ENCODE measurements at places on chromosomes 5 and 9.

DNA sequence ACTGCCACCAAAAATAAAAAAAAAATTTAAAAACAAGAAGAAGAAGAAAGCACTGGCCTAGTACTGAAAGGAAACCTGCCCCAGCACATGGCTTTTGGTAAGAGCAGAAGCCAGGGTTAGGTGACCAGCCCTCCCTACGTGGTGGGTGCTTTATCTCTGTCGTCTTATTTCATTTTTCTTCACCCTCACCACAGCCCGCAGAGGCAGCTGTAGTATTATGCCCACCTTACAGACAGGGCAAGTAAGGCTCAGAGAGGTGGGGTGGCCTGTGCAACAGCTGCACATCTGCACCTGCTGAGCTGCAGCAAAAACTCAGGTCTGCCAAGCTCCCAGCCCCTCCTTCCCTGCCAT, 140.8 kb upstream of the LMX1B start:
- DNase-seq = no peak

DNA sequence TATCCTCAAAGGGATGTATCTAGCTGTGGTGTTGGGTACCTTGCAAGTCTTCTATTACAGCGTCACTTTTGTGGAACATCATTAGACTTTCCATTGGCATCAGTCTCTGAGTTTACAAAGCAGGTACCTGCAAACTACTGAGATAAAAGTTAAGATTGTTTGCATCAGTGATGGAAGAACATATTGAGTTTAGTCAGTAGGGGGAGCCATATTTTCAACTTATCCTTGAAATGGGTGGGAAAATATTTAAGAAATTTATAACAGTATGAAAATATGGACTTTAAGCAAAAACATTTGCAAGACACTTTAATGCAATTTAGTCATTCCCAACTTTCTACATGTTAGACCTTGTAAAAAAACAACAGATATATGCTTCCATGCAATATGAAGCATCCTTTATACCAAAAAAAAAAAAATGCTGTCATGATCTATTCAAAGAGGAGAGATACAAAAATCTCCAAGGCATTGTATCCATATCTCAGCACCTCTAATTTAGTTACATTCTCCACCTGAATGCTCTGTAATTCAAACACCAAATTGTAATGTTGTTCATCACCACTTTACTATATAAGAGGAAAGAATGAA, 98.6 kb upstream of the ADAMTS19 start:
- DNase-seq = peak; percentile 53

DNA sequence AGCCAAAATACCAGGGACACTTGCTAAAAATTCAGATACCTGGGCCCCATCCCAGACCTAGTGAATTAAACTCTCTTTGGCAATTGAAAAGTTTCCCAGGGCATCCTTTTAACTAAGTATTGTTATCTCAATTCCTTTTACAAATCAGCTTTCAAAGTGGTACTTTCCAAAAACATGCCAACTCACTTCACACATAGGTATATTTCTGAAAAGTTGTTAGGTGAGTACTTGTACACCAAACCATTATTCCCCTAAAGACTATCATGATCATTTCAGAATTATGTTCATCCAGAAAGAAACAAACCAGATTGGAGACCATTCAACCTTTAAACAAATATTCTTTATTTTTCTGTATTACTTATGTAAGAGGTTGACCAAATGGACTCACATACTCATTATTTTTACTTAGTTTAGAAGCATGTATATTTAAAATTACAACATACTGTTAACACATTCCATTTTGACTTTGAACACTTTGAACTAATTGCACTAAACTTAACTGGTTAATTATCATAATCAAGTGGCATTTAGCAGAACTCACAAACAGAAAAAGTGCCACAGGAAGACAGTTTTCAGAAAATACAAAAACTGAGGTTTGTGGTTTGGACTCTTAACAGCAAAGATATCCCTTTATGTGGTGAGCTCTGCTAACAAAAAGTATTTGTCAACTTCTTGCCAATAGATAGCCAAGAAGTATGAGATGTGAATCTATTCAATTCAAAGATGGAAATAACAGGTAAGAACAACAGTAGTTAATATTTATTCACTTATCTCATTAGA, 40.7 kb downstream of the KIAA0825 start:
- no peak for DNase-seq

- DNase-seq = no peak
These were observed 97.7 kb downstream of the CFAP95 start for GRCh38 chr9:69918322-69918721.

DNA sequence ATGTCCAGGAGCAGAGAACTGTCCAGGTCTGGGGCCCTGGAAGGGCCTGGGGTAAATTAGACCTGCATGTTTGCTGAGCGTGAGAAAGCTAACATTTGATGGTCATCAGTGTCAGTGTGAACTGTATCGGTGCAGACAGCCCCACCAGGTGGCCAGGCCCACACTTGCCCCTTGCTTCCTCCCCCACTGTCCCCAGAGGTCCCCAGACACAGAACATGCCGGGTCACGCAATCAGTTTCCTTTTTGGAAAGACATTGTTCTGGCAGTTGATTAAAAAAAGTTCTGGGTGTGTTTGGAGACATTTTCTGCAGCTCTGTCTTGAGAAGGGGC, 1.5 kb downstream of the NKD2 start:
- peak; percentile 13 for DNase-seq

- no peak for DNase-seq
These were observed 35.7 kb upstream of the SLC25A51 start for GRCh38 chr9:37939575-37940095.

- no peak for DNase-seq
These were observed 286.0 kb downstream of the CYLC2 start for GRCh38 chr9:103281126-103281525.

- no peak for DNase-seq
These were observed 100.9 kb downstream of the EBF1 start for GRCh38 chr5:158998793-158999325.

DNA sequence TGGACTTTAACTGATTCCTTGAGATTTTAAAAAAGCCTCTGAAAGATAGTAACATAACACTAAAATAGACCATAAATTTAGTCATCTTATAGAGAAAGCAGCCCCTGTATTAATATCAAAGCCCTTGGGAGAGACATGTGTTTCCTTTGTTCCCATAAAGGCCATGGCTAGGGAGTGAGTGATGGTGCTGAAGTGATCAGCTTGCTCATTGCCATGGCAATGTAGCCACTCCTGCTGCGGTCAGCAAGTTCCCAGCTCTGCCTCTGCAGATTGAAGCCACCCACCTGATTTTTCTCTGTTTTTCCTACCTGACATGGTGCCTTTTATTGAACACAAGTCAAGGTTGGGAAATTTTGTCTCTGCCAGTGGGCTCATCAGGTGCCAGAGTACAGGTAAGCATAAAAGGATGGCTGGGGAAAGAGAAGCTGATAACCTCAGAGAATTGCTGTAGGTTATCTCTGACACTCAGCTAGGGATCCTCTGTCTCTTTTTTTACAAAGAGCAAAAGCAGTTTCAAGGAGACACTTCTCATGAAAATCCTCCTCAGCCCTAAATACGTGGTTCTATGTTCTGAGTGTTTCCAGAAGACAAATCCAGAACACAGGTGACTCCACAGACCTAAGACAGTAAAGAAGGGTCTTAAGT, 296.3 kb upstream of the NMUR2 start:
- no peak for DNase-seq

DNA sequence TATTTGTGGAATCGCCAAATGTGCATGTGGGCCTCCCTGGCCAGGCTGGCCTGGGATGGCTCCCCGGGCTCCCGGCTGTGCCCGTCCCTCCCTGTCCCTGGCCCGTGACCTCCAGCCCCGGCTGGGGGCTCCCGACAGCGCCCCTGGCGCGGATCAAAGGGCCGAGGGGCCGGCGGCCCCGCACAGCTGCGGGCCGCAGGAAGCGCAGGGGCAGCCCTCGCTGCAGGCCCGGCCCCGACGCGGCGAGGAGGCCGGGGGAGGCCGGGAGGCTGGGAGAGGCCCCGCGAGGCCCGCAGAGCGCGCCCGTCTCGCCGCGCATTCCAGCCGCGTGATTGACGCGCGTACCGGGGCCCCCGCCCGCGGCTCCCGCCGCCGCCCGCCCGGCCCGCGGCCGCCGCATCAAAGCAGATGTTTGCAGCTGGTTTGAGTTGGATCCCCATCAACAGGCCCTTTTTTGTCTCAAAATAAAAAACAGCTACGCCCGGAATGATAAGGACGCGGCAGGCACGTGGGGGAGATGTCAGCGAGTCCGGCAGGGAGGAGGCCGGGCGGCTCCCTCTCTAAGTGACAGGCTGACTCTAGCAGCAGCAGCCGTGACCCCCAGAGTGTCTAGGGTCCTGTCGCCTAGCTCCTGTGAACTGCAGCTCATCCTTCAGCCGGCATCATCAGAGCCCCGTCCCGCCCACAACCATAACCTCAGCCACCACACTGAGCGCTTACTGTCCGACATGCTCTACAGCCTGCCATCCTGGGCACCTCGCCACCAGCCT, 69.4 kb downstream of the LMX1B start:
- DNase-seq = no peak

- DNase-seq = no peak
These were observed 9.8 kb downstream of the PIK3R1 start for GRCh38 chr5:68225188-68225910.

DNA sequence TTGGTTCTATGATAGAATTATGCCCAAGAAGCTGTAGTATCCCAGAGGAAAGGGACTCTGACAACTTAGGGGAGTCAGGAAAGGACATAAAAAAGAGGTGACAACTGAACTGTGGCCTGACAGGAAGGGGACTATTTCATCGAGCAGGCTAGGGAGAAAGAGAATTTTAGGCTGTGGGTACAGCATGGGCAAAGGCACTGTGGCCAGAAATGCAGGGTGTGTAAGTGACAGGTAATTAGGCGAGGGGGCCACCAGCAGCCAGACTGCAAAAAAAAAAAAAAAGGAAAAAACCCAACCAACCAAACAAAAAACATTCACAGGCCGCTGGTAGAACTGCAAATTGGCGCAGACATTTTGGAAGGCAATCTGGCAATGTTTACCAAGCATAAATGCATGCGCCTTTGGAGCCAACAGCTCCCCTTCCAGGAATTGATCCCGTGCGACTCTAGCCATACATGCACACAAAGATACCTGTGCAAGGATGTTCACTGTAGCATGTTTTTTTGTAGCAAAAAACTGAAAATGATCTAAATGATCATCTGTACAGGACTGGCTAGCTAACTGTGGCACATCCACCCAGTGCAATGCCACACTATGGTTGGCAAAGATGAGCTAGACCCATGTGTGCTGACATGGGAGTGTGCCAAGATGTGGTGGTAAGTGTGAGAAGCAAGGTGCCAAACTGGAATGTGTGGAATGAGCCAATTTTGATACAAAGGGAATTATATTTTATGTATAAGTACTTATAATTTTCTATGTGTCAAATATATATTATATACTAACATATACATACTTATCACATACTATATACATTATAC, 1.1 kb downstream of the EIF4E1B start:
- DNase-seq = no peak

DNA sequence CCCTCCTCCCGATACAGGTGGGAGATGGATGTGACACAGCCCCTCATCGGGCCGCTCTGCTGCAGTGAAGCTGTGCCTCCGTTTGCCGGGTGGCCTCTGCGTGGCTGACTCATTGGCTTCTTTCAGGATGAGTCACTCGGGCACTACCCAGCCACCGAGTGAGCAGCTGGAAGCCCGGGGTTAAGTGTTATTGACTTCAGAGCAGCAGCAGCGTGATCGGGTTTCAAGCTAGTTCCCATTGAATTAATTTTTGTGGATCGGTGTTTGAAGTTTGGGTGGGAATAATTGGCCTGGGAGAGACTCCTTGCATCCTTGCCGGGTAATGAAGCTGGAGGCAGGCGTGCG, 266.4 kb upstream of the IRX4 start:
- DNase-seq = peak; percentile 85

GRCh38 chr5:139369181-139369580, 13.9 kb downstream of the SLC23A1 start:
- DNase-seq = no peak

GRCh38 chr9:126521089-126521488, 92.6 kb upstream of the LMX1B start:
- no peak for DNase-seq

DNA sequence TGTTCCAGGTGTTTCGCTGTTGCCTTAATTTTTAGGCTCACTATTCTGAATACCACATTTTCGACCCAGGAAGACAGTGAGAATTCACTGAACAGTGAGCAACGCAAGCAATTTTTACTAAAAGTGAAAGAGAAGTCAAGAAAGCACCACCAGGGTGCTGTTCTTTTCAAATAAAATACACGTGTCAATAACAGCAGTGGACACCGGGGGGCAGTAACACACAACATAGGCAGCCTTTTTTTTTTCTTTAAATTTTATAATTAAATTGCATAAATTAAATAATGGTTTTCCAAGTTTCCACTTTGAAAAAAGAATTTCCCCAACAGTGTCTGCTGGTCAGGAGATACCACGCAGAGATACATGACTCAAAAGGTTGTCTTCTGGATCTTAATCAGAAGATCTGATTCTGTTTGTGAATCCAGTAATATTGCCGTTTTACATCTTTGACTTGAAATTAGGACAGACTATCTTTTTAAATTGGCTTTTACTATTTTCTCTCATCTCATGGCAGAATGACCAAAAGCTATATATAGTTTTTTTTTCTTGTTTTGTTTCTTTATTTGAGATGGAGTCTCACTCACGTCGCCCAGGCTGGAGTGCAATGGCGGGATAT, 47.1 kb upstream of the SH3GL2 start:
- DNase-seq = peak; percentile 60

- peak; percentile 85 for DNase-seq
These were observed 30.4 kb downstream of the JADE2 start for GRCh38 chr5:134555890-134556311.

- DNase-seq = no peak
These were observed 456.7 kb downstream of the ZNF608 start for GRCh38 chr5:124289641-124290311.

DNA sequence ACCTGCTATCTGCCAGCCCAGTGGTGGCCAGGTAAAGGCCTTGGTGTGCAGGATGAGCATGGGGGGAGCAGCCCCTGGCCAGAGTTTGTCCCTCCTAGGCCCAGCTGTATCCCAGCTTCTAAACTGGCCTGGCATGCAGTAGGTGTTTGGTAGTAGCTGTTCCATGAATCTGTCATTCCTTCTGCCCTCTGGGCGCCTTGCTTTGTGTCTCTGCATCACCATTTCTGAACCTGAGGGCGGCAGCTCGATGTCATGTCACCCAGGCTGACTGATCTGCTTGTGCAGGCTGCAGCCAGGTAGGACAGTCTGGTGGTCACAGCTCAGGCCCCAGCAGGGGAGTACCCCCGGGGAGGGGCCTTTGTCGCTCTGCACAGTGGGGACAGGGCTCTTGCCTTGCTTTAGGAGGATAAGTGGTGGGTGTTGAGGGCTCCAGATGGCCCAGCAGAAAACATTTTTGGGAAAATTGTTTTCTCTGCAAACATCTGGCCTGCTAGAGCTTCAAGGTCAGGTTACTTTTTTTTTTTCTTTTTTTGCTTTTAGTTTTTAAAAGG, 4.6 kb upstream of the SUSD3 start:
- no peak for DNase-seq

- DNase-seq = no peak
These were observed 13.5 kb downstream of the CREBRF start for GRCh38 chr5:173069671-173070070.

GRCh38 chr5:179733772-179734126, 1.1 kb downstream of the MAML1 start:
- DNase-seq = no peak

- DNase-seq = no peak
These were observed 132.1 kb downstream of the PCSK1 start for GRCh38 chr5:96300976-96301375.

- DNase-seq = no peak
These were observed 561 bp downstream of the SEC61B start for GRCh38 chr9:99222416-99223270.

GRCh38 chr5:124182133-124182532, 564.3 kb downstream of the ZNF608 start:
- DNase-seq = no peak

GRCh38 chr9:4237748-4238511, 61.9 kb downstream of the GLIS3 start:
- no peak for DNase-seq

Measured in PC-3 (cell line).